ENCODE measurements at places on chromosomes 1 and 21.
A peak's percentile ranks its signal among the peaks of the same experiment; 100 is the strongest.

DNA sequence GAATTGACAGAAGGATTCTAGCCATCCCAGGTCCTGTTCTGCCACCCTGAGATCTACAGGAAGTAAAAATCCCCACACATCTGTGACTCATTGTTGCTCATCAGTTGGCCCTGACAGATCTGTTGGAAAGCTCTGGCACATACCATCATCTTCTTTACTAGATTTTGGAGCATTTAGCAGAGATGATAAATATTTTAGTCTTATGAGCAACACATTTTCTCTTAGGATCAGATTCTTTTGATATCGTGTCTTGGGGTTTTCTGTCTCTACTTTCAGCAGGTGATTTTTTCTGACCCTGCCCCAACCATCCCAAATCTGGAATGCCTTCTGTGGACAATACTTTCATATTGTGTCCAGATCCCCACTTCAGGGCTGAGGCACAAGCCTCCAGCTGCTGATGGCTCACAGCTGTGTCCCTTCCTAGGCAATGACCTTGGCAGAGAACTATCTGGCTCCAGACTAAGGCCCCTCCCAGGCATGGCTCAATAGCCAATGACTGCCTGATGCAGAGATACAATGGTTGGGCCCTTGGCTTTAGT, 102.8 kb downstream of the GDAP2 start:
- DNase-seq = peak; percentile 87

- DNase-seq = no peak
Observed at GRCh38 chr21:20451046-20451445, 547.2 kb upstream of the NCAM2 start.

- no peak for DNase-seq
Observed at GRCh38 chr1:65146908-65147423, 1.0 kb upstream of the AK4 start.

DNA sequence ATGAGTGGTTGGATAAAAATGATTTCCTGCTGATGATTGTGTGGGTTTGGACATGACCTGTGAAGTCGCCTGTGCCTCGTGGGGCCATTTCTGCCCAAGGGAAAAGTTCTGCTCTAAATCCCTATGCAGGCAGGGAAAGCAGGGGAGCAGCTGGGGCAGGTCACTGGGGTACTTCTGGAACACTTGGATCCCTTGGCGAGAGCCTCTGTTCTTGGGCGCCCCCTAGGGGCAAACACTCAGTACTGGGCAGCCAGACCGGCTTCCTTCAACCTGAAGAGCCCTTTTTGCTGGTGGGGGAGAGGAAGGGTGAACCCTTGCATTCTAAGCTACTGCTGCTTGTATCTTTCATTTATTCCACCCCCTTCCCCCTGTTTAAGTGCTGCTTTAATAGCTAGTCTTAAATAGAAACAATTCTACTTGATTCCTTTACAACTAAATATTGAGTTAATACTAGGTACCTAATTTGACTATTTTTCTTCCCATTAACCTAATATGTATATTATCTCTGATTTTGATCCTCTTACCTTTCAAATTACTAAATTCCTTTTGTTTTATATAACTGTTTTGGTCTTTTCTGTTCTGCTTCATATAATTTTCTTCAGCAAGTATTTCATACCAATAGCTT, 5.1 kb upstream of the CLEC20A start:
- DNase-seq = no peak

GRCh38 chr1:94993931-94994645, 67.2 kb upstream of the CNN3 start:
- DNase-seq = peak; percentile 5

DNA sequence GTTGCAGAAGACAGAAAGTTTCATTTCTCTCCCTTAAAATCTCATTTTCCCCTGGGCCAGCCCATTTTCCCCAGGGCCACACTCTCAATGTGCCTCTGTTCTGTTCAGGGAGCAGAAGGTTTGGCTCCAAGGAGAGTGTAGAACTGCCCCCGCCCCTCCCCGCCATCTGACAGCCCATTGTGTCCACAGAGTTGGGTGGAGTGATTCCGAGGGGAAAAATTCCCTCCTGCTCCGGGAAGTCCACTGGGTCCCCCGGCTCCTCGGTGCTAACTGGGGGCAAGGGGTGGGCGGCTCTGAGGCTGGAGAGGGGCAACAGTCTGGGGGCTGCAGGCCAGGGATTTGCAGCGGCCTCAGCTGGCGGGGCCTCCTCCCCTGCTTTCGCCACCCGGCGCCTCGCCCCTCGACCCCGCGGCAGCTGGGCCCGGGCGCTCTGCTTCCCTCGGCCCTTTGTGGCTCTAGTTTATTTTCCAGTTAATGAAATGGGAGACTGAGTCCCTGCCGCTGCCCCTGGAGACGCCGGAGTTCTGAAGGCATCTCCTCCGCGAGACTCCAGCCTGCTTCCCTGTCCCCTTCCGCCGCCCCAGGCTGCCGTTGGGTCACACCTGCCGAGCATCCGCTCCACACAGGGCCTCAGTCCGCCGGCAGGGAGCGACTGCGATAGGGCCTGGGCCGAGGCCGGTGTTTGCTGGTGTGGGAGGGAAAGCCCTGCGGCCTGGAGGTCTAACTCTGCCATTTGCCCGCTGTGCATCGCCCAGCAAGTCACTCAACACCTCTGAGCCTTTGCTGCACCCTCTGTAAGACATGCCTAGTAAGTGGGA, 14.7 kb upstream of the KIRREL1 start:
- DNase-seq = no peak

DNA sequence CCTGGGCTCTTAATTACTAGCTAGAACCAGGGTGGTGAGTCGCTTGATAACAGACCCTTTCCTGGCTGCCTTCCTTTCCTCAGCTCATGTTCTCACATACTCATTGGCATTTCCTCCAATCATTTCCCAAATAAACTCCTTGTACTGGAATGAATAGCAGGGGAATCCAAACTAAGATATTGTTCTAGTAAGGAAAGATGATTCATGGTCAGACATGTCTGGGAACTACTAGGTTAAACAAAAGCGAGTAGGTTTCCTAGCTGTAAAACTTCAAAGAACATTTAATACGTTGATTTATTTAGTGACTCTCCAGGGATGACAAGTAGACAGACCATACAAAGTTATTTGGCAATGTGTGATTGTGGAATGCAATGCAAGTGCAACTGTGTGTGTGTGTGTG, 121.2 kb upstream of the KCNJ6 start:
- DNase-seq = no peak

- no peak for DNase-seq
Observed at GRCh38 chr1:171744986-171745385, 3.1 kb upstream of the VAMP4 start.

DNA sequence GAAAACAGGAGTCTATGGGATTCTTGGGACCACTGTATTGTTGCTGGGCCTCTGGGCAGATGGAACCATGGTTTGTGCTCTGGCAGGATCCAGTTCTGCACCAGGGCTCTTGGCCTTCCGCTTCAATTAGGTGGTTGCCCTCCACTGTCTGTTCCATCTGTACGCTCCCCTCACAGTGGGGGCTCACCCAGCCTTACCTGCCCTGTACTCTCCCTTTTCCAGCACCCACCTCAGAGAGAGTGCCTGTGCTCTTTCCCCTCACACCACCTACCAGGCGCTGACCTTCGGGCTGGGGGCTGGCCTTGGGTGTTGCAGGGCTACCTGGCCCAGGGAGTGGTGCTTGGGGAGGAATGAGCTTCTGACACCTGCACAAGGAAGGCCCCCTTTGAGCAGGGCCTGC, 7.5 kb downstream of the PKNOX1 start:
- DNase-seq = no peak

- DNase-seq = no peak
Observed at GRCh38 chr1:238752327-238752726, 634.0 kb upstream of the CHRM3 start.

- DNase-seq = no peak
Observed at GRCh38 chr1:155254714-155255242, 505 bp downstream of the ENTREP3 start.

GRCh38 chr1:114154963-114155322, 1.3 kb upstream of the SYT6 start:
- no peak for DNase-seq

GRCh38 chr1:79777481-79778219, 771.1 kb upstream of the ADGRL4 start:
- no peak for DNase-seq

DNA sequence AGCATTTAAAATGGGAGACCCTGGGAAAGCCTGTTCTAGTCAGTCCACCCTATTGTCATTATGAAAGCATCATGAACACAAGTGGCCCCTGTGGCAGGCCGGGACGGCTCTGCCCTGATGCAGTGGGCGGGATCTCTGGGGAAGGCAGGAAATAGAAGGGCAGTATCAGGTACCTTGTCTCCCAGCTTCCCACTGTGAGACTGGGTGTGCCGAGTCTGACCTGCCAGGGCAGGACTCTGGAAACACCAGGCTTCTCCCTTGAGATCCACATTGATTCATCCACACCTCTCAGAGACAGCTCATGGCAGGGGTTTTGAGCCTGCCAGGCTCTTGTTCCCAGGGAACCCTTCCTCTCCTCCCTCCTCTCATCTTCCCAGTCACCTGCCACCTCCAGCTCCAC, 24.5 kb upstream of the GNPAT start:
- DNase-seq = no peak

DNA sequence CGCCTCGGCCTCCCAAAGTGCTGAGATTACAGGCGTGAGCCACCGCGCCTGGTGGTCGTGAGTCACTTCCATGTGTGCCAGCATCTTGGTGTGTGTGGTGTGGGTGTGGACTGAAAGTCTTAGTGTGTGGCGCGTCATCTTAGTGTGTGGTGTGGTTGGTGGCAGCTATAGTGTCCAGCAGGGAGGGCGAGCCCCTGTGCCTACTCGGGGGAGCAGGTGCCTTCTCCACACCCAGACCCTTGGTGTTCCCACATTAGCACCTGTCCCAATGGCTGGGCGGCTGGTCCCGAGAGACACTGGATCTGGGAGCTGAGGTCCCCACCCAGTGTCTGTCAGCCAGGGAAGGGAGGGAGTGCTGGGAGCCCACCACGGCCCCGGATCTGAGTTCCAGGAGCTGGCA, 2.8 kb downstream of the SCNN1D start:
- DNase-seq = no peak

DNA sequence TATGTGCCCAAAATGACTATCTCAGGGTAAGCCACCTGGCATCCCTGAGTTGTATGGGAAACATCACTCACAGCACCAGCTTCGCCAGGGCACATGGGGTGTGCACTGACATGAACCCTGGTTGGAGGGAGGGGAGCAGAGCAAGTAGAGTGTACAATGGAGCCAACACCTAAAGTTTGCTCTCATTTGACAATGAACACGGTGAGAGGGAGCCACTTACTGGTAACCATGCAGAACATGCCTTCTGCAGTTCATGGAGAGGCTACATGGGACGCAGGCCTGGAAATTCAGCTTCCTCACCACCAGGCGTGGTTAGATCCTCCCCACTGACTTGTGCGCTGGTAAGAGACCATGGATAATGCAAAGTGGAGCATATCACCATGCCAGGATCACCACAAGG, 10.0 kb upstream of the CPLANE2 start:
- no peak for DNase-seq

- DNase-seq = no peak
Observed at GRCh38 chr1:236395230-236395946, 1.3 kb downstream of the EDARADD start.

DNA sequence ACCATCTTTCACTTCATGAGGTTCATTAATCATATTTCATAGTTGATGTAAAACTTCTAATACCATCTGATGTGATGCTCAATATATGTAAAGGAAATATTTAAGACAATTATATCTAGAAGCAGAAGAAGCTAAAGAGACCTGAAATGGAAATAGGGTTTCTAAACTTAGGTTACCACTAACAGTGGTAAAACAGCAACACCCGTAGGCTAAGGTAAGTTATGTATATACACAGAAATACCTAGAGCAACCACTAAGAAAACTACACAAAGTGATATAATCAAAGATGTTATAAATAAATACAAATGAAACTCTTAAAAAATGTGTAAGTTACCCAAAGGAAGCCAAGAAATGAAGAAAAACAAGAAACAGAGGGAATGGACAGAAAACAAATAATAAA, 61.1 kb upstream of the TNFSF4 start:
- DNase-seq = no peak

DNA sequence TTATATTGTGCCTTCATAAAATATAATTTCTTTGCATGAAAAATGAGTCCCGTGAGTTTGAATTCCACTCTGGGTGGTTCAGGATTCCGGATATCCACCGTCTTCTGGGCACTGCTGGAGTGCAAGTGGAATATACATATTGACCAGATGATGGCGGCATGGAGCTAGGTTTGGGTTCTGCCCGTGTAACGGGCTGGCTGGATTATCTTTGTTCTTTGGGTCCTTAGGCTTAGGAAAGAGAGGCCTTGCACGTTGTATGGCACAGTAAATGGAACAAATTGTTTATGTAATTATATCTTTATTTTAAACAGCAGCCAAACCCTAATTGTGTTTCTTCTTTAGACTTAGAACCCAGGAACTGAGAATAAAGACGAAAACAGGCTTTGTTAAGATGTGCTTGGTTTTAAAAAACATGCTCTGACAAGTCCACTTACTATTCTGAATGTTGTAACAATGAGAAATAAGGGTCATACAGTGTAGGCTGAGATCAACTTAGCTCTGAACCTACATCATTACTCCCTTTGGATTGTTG, 13.5 kb upstream of the ACBD6 start:
- no peak for DNase-seq

GRCh38 chr1:224383218-224383617, 26.5 kb downstream of the CNIH4 start:
- DNase-seq = no peak

DNA sequence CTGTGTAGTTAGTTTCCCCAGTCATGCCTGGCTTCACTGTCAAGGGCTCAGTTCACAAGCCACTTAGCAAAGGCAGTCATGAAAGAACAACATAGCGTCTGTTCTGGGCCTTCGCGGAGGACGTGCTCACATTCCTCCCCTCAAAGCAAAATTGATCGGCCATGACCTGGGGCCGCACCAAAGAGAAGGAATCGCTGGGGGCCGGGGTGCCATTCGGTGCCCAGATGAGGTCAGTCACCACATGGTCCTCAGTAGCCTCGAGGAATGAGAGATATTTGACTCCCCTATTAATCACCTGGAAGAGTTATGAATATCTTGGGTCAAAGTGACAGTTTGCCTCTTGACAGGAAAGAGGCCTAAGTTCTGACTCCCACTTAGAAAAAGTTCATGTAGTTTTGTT, 251.1 kb upstream of the JUN start:
- DNase-seq = no peak

DNA sequence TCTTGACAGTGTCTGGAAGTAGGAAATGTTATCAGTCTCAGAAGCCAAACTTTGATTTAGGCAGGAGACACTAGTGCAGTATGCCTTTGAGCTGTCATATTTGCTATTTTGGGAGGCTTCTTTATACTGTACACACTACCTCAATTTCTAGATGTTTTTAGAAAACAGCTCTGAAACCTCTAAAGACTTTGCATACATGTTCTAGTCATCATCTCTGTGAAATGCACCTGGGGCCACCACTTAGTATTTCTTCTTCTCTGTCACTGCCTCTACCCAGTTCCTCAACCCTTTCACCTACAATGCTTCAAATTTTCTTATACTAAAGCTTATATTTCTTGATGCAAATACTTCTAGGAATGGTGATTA, 29.1 kb upstream of the PLA2G4A start:
- DNase-seq = no peak

- DNase-seq = no peak
Observed at GRCh38 chr21:44019568-44019958, 7.5 kb downstream of the TRAPPC10 start.

- no peak for DNase-seq
Observed at GRCh38 chr1:86823821-86824500, 90.0 kb downstream of the SELENOF start.
